Activated CD4-positive, alpha-beta T cell treated with anti-CD3 and anti-CD28 coated beads, Interleukin-2, amount 10 ng/mL, durations not matched to agents 24 days and 14 days (primary cell): ENCODE measurements at places on chromosomes 6 and 20. TPM values are rescaled to one million over a fixed set of nuclear protein-coding genes. Genes with fewer than 3 reads are reported as not detected.

Gene SLA2
- total RNA-seq: 59.0 and 59.6 TPM in 2 replicates

Gene OXT
- total RNA-seq: 0.73 TPM in 1 of 2 replicates, not detected in the other

Gene DEFB118
- not detected in 2 replicates for total RNA-seq

Gene SYNE1
- total RNA-seq: 10.0 and 14.9 TPM in 2 replicates

Gene EBF4
- total RNA-seq: 7.3 and 7.6 TPM in 2 replicates

Gene EYS
- total RNA-seq: not detected in 2 replicates

Gene HLA-DPA1
- total RNA-seq: 38.5 and 42.6 TPM in 2 replicates

Gene CD109
- 23.6 and 24.2 TPM in 2 replicates for total RNA-seq

Gene ADAT2
- 46.0 and 47.7 TPM in 2 replicates for total RNA-seq

Gene MAP1LC3A
- total RNA-seq: 3.1 and 3.6 TPM in 2 replicates

Gene SDHAF4
- total RNA-seq: 9.5 and 14.3 TPM in 2 replicates

Gene ASIP
- total RNA-seq: not detected in 2 replicates

Gene OR11A1
- total RNA-seq: not detected in 2 replicates

Gene CCN6
- 0.26 and 0.72 TPM in 2 replicates for total RNA-seq

Gene ALDH8A1
- total RNA-seq: 1.2 and 1.7 TPM in 2 replicates

Gene TBC1D20
- 34.3 and 35.4 TPM in 2 replicates for total RNA-seq

Gene PRDM13
- 0.05 TPM in 1 of 2 replicates, not detected in the other for total RNA-seq

Gene SAPCD1
- 15.0 and 17.7 TPM in 2 replicates for total RNA-seq

Gene PSORS1C1
- total RNA-seq: not detected in 2 replicates

Gene BFSP1
- 0.33 and 0.43 TPM in 2 replicates for total RNA-seq

Gene BPIFA1
- total RNA-seq: not detected in 2 replicates

Gene ADGB
- not detected in 2 replicates for total RNA-seq

Gene TNF
- total RNA-seq: 294 and 303 TPM in 2 replicates

Gene IFT52
- total RNA-seq: 18.6 and 20.7 TPM in 2 replicates

Gene MYH7B
- total RNA-seq: 0.19 and 0.52 TPM in 2 replicates

Gene CALHM5
- not detected in 2 replicates for total RNA-seq

Gene TDRD6
- not detected in 2 replicates for total RNA-seq

Gene FRK
- total RNA-seq: not detected in 2 replicates

Gene RIPOR2
- 25.3 and 26.5 TPM in 2 replicates for total RNA-seq

Gene VSTM2L
- 0.09 TPM in 1 of 2 replicates, not detected in the other for total RNA-seq

Gene SLPI
- total RNA-seq: not detected in 2 replicates

Gene LAMA2
- total RNA-seq: 0.47 and 0.64 TPM in 2 replicates

Gene HCK
- not detected in 2 replicates for total RNA-seq

Gene RSPO4
- not detected in 2 replicates for total RNA-seq

Gene PRKN
- total RNA-seq: not detected in 2 replicates

Gene SLC22A7
- total RNA-seq: not detected in 2 replicates

Gene SLC16A10
- 4.2 and 5.1 TPM in 2 replicates for total RNA-seq

Gene DNAH8
- total RNA-seq: 0.02 TPM in 1 of 2 replicates, not detected in the other

Gene SAMD3
- 2.1 and 2.5 TPM in 2 replicates for total RNA-seq

Gene LAMP5
- not detected in 2 replicates for total RNA-seq

Gene RARS2
- 22.6 and 22.7 TPM in 2 replicates for total RNA-seq

Gene TREML1
- total RNA-seq: not detected in 2 replicates

Gene C4B
- 2.9 and 3.7 TPM in 2 replicates for total RNA-seq

Gene PPIL1
- total RNA-seq: 65.0 and 65.1 TPM in 2 replicates

Gene BTNL2
- not detected in 2 replicates for total RNA-seq

Gene NINL
- total RNA-seq: 3.0 and 3.5 TPM in 2 replicates

Gene SLC22A2
- not detected in 2 replicates for total RNA-seq

Gene PACRG
- not detected in 2 replicates for total RNA-seq

Gene GSS
- total RNA-seq: 71.0 and 71.3 TPM in 2 replicates

Gene SMIM26
- total RNA-seq: 55.8 and 60.2 TPM in 2 replicates

Gene PTCHD4
- total RNA-seq: not detected in 2 replicates
